ENCODE measurements at places on chromosomes 7 and 10.

DNA sequence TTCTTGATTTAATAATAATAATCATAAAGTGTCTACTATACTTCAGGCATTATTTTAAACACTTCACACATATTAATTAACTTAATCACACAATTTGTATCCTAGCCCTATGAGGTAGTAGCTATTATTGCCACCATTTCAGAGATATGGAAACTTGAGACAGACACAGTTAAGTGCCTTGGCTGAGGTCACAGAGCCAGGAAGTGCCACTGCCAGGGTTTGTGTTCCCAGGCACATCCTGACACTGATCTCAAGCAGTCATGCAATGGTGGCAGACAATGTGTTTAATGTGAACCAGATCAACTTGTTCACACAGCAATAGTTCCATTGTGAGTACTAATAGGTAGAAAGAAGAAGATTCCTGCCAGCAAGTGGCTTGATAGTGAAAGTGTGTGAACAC, 666.0 kb downstream of the SUGCT start:
- no peak for DNase-seq

- DNase-seq = no peak
Observed at GRCh38 chr7:143885951-143886350, 16.0 kb downstream of the TCAF1 start.

GRCh38 chr7:16301291-16301690, 120.0 kb downstream of the CRPPA start:
- no peak for DNase-seq

GRCh38 chr7:115822801-115823200, 207.8 kb downstream of the TFEC start:
- no peak for DNase-seq

DNA sequence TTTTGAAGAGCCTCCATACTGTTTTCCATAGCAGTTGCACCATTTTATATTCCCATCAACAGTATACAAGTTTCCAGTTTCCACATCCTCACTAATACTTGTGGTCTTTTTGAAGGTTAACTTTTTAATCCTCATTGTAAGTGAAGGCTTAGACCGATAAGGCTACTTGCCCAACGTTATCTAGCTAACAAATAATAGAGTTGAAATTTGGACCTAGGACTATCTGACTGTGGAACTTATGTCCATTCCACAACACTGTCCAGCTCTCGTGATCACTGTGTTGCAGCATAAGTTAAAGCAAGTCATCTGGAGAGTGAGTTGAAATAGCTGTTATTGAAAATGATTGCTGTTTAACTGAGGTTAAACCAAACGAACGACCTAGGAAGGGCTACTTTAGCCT, 84.0 kb downstream of the ZNF92 start:
- no peak for DNase-seq

GRCh38 chr10:119305860-119306513, 98.6 kb downstream of the GRK5 start:
- DNase-seq = peak; percentile 32

Measured in GOT3 (cell line).